Renal pelvis (tissue), 12 donors: ENCODE measurements at places on chromosomes 4 and X. TPM values are rescaled to one million over a fixed set of nuclear protein-coding genes. Genes with fewer than 3 reads are reported as not detected.

HERC6 gene
- 8.8 TPM for polyA plus RNA-seq

HNRNPD gene
- 516 TPM for polyA plus RNA-seq

UNC5C gene
- 33.3 TPM for polyA plus RNA-seq

YY2 gene
- 2.2 TPM for polyA plus RNA-seq

MAGEC3 gene
- 0.99 TPM for polyA plus RNA-seq

GRCh38 chr4:139214039-139214534 is 37.1 kb upstream of the ELF2 start:
- no peak for DNase-seq

DNA sequence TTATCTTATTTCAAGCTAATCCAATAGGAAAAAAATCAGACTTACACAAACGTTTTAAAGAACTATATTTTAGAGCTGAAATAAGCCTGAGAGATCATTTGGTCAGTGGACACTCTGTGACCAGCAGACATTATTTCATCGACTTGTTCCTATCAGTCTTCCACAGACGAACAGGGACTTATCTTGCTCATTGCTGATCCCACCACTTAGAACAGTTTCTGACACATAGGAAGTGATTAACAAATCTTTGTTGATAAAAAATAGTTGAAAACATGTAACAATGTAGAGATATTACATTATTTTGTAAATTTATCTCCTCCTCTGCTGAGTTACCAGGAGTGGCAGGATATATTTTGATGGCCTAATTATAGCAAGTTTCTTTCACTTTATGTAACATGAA is 65.8 kb downstream of the TAPT1 start:
- no peak for DNase-seq

GRCh38 chr4:168265327-168265726 is 53.2 kb downstream of the DDX60 start:
- DNase-seq = no peak

DNA sequence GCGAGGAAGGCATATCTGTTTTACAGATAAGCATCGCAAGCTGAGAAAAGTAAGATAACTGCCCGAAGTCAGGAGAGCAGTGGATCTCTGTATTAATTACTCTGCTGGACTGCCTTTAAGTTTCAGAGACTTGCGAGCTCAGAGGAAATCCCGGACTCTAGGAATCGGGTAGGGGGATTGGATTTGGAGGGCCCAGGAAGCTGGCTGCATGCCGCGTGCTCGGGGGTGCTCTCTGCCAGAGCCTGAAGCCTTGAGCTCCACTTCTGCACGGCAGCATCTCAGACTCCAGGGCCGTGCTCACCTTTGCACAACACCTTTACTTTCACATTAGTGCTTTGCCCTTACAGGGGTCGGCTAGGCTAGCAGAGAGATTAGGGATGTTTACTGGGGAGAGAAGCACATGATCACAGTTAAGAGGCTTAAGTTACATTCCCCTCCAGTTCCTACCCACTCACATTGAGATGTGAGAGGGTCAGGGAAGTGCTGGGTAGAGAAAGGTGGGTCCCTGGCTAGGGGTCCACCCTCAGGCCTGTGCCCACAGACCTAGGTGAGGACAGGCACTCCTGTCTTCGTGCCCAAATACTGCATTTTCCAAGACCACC is 57.0 kb downstream of the TRIML1 start:
- DNase-seq = no peak
